ENCODE measurements at places on chromosomes 2 and 18.

GRCh38 chr18:31657823-31658669 is 26.3 kb downstream of the B4GALT6 start:
- no peak for DNase-seq

GRCh38 chr2:194867328-194867727 is 789.7 kb upstream of the SLC39A10 start:
- DNase-seq, result no peak

GRCh38 chr2:19609266-19609665 is 250.8 kb upstream of the OSR1 start:
- no peak for DNase-seq

DNA sequence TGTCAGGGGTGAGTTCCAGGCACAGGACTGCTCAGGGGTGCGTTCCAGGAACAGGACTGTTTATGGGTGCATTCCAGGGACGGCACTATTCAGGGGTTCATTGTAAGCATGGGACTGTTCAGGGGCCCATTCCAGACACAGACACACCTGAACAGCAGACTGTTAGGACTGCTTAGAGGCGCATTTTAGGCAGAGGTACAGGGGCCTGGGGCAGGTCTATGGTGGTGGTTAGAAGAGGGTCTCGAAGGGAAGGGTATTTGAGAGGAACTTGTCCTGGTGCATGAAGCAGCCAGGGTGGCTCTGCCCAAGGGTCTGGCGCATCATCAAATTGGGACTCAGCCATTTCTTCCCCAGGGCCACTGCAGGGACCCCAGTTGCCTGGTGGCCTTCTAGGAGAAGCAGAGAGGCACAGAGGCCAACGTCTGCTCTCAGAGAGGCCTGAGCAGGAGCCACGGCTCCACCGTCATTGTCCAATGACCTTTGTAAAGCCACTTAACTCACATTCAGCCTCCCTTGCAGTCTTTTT is 14.8 kb upstream of the MLPH start:
- no peak for DNase-seq

DNA sequence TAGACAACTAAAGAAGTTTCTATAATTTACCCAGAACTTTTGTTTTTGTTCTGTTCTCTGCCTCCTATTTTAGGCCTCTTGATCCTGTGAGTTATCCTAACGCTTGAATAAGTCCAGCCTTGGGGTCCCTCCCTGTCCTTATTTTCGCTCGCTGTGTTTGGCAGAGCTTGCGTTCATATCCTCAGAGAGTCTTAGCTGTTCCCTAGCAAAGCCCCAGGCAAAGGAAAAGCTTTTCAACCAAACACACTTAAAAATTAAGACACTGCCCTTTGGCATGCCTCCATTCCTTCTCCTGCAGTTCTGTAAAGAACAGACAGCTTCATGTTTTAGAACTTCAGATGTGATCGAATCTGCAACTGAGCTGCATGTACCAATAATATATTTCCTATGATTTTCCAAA is 517.2 kb downstream of the SUCLG1 start:
- no peak for DNase-seq

DNA sequence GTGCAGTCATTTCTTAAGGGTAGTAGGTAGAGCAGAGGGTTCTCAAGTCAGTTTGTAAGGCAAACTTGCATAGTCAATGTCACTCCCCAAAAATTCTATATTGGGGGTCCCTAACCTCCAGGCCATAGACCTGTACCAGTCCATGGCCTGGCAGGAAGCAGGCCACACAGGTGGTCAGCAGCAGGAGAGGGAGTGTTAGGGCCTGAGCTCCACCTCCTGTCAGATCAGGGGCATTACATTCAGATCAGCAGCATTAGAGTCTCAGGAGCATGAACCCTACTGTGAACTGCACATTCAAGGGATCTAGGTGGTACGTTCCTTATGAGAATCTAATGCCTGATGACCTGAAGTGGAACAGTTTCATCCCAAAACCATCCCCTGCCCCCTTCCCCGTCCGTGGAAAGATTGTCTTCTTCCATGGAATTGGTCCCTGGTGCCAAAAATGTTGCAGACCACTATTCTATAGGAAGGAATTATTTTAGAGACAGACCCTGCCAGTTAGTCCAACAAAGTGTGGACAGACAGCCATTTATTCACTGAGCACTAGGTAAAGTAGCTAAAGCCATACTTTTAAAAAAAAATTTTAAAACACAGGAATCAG is 6.7 kb downstream of the COA5 start:
- no peak for DNase-seq

- no peak for DNase-seq
Measured at GRCh38 chr2:219656526-219656925, 29.1 kb downstream of the SLC4A3 start.

DNA sequence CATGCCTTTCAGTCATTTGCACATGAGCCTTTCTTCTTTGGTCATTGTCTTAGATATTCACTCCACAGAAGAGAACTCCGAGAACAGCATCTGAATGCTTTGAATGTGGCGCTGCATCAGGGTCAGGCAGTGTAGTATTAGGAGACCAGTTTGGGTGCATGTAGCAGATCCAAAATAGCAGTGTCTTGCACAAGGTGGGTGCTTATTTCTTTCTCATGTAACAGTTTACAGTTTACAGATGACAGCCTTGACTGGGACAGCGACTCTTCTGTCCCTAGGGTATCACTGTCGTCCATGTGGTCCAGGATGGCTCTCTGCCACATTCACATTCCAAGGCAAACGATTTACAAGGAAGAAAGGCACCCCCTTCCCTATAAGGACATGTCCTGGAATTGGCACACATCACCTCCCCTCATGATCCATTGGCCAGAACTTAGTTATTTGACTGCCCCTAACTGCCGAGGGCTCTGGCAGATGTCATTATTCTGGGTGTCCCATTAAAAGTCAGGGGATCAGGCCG is 101.0 kb downstream of the STPG4 start:
- no peak for DNase-seq

- DNase-seq, result no peak
Measured at GRCh38 chr2:85536479-85536878, 2.5 kb upstream of the MAT2A start.

DNA sequence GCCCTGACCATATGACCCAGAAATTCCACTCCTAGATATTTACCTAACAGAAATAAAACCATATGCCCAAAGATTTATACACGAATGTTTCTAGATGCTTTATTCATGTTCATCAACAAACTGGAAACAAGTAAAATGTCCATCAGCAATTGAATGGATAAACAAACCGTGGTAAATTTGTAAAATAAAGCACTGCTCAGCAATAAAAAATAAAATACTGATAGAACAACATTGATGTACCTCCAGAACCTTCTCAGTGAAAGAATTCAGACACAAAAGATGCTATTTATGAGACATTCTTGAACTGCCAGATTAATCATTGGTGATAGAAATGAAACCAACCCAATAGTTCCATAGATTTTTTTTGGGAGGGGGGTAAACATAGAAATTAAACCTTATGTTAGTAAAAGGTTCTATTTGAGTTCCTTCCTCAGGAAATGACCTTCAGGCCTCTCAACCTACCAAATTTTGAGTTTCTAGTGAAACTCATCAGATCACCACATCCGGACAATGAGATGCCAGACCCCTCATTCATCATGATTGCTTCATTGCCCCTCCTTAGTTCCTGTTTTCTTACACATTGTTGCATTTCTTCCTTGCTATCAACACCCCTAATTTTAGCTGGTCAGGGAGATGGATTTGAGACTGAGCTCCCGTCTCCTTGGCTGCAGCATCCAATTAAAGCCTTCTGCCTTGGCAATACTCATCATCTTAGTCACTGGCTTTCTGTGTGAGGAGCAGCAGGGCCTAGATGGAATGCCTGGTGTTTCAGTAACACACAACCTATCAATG is 203.5 kb downstream of the LPIN1 start:
- no peak for DNase-seq

DNA sequence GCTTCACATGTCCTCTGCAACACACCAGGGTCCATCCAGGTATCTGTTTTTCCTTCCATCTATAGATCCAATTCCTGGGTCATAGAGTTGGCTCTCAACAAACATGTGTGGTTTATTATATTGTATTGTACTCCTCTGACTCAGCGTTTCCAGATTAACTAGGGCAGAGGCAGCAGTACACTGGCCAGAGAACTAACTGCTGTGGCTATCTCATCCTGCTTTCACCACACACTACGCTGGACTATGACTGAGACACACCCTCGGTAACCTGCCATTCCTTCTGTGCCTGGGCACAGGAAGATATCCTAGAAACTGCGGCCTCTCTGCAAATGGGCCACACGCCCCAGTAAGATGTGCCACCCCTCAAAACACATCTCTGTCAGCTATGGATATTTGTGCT is 159.8 kb upstream of the STK17B start:
- DNase-seq, result no peak

DNA sequence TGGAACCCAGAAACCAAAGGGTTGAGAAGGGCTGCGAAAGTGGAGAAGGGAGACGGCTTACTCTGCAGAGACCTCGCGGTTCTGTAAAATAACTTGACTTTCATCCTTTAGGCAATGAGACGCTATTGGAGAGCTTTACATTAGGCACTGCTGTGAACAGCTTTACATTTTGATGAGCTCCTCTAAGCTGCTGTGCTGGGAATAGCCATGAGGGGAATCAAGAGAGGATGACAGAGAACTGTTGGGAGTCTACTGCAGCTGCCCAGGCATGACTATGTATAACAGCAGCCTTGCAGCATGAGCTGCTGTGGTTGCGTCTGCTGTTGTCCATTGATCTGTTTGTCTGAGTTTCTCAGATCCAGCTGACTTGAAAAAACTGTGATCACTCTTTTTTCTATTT is 310.8 kb upstream of the MAP2 start:
- DNase-seq, result no peak

DNA sequence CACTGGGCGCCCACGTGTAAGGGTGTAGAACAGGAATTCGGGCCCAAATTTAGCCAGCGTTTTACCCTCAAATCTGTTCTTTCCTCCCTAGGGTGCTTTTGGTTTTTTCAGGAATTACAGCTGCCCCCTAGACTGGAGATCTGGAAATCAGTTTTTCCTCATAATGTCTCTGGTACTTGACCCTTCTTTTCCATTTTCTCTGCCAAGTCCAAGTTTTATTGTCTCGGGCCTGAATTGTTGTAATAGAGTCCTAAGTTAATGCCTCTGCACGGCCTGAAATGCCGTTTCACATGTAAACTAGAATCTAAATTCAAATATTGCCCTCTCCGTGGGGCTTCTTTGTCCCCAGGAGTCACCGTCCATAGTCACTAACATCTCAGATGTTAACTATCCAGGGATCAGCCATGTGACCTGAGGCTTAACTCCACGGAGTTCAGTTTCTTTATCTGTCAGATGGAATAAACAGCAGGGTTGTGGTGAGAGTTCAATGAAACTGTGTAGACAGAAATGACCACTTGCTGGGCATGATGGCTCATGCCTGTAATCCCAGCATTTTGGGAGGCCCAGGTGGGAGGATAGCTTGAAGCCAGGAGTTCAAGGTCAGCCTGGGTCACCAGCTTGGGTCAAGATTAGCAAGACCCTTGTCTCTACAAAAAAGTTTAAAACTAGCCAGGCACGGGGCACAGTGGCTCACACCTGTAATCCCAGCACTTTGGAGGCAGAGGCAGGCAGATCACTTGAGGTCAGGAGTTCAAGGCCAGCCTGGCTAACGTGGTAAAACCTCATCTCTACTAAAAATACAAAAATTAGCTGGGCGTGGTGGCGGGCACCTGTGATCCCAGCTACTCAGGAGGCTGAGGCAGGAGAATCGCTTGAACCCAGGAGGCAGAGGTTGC is 12.7 kb upstream of the CABLES1 start:
- DNase-seq, result no peak

DNA sequence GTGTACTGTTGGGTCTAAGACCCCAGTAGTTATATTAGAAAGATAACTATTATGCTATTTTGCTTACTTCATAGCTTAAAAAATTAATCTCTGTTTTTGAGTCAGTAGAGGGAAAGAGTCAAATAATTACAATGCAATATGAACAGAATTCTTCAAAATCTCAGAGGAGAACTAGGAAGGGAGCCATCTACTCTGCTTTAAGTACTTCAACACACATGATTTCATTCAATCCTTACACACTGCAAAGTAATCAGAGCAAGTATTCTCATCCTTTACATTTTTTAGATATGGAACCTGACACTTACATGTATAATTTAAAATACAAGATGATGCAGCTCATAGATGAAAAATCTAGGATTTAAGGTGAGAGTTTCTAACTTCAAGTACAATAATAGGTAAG is 27.7 kb downstream of the COL5A2 start:
- DNase-seq, result no peak

DNA sequence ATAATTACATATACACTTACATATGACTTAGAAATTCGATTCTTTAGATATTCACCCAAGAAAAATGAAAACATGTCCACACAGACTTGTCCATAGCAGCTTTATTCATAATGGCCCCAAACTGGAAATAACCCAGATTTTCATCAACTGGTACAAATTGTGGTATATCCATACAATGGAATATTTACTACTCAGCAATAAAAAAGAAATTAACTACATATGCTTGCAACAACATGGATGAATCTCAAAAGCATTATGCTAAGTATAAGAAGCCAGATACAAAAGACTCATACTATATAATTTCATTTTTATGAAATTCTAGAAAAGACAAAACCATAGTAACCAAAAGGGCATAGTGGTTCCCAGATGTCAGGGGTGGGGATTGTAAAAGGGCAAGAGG is 5.1 kb upstream of the REEP1 start:
- DNase-seq, result no peak

DNA sequence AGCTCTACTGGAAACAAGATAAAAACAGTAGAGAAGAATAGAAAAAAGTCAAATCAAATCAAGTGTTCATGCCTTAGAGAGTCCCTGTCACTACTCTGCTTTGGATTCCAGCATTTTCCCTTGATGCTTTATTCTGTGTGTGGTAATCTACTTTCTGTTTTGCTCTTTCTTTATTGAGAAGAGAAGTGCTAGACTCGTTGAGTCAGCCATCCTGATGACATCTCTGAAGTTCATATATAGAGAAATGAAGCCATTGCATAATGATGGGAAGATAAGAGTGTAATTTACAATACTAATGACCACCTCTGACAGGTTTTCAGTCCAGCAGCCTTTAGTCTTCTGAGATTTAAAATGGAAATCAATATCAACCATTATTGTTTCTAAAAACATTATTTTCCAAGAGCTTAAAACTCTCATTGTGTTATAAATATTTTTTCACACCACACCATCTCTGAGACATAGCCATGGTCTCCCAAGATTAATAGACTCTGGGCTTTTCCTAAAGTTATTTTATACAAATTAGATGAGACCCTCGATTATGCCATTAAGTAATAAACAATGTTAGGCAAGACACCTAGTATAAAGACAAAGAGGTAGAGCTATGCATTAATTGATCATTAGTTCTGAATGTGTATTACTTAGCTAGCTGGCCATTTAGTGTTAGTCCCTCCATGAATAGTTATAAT is 679.0 kb upstream of the ACVR2A start:
- DNase-seq, result no peak

DNA sequence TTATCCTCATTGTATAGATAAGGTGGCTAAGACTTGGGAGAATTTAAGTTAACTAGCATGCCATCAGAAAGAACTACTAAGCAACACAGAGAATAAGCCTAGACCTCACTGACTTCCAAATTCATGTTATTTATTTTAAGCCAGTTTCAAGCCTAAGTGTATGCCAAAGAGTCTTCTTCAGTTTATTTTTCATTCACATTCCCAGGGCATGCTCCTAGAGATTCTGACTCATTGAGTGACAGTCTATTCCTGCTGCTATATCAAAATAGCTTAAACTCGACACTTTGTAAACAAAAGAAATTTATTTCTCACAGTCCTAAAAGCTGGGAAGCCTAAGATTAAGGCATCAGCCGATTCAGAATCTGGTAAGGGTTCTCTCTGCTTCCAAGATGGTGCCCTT is 467.1 kb downstream of the MBD2 start:
- DNase-seq, result no peak

Data from activated CD4-positive, CD25-positive, alpha-beta regulatory T cell (primary cell).